ENCODE measurements at places on chromosomes 5 and 9.

DNA sequence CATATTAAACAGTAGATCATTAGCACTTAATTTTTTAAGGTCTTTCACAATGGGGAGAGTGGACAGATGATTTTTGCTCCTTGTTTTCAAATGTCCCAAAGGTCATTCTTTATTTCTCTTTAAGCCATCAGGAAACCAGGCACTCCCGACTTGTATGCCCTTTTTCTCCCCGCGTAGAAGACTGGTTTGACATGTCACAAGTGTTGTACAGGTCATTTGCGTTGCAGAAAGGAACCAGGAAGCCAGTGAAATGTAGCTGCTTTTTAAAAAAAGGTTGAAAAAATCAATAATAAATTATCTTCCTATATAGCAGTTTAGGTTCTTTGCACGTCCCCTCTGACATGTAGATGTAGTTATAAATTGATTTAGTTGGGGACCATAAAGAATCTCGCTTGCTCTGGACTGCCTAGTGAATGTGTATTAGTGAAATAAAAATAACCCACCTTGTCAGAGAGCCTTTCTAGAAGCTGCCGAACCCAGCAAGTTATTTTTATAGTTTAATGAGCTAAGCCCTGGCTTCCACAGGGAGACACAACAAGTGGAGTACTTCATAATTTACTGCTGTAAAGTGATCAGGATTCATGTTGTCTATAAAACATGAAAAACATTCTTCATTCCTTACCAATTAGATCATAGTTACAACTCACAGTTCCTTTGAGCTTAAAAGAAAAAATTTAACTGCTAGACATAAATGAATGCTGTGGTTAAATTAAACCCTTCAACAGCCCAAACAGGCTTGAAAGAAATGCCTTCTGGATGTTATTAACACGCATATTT, 404.6 kb downstream of the CSNK1G3 start:
- DNase-seq = no peak

DNA sequence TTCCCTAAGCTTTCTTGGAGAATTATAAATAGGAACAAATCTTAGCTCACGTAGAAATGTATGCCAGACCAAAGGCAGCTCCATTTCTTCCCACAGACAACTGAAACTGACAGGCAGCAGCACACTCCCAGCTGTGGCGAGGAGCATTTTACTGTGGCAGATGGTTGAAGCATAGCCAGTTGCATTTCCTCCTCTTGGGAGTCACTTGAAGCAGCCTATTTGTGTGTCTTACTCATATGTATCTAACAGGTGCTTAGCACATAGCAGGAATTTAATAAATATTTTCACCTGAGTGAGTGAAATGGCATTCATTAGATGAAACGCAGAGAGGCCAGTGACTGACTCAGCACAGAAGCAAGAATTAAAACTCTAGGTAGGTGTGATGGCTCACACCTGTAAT, 12.3 kb upstream of the MTMR12 start:
- peak; percentile 26 for DNase-seq

- no peak for DNase-seq
Measured at GRCh38 chr5:21709770-21710169, 1143.4 kb downstream of the CDH12 start.

GRCh38 chr9:72382405-72382804, 17.4 kb upstream of the ZFAND5 start:
- DNase-seq = no peak

DNA sequence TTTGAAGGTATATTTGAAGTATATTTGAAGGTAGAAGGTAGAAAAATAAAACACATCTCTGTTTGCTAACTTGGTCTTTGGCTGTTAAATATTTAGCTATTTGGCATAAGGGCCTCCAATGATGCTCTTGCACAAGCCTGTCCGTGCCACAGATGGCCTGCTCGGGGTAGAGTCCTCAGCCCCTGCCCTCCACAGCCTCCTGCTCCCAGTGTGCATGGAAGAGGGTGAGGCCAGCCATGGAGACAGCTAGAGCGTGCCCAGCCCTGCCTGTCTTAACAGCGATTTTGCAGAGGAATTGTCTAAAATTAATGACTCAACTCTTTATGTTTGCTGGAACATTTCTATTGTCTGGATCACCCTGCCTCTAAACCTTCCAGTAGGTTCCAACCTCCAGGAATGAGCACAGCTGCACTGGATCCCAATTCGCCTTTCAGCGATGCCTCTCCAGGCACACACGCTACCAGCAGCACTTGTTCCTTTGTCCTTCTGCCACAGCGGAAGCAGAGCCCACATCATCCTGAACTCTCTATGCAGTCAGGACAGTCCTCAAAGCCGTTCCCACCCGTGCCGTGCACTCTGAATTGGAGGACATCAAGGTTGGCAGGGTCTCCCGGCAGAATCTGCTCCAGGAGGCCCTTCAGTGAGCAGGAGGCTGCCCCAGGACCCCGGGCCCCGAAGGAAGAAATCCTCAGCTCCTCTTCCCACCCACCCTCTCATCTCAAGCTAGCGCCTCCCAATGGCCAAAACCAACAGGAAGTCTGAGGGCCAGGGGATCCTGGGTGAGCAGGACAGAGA, 254.0 kb upstream of the IRX1 start:
- DNase-seq = no peak

DNA sequence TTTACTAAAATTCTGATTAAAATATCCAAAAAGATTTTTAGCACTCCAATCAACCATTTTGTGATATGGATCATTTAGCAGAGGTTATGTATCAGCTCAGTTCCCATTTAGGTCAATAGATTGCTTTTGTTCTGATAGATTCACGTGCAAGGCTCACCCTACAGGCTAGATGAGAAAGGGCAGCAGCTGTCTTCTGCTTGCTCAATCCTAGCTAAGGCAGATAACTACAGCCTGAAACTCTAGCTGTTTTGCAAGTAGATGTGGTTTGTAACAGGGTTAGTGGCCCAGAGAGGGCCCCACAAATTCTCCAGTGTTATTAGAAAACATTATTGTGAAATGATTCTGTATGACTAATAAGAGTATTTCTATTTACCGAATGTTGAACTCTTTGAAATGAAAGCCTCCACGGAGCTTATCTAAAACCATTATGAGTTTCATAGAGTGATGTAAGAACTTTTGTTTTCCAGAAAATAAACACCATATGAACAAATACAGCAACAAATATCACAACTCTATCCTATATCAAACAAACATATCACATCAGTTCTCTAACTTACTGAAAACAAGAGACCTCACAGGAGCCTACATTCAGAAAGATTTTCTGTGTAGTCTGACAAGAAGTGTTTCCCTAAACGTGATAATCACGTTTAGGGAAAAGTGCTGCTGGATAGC, 841.9 kb upstream of the ACO1 start:
- peak; percentile 2 for DNase-seq

- DNase-seq = no peak
Measured at GRCh38 chr5:149207831-149208230, 63.8 kb upstream of the AFAP1L1 start.

Measured in OCI-LY7 (cell line).